ENCODE measurements at places on chromosomes 5 and 9.

DNA sequence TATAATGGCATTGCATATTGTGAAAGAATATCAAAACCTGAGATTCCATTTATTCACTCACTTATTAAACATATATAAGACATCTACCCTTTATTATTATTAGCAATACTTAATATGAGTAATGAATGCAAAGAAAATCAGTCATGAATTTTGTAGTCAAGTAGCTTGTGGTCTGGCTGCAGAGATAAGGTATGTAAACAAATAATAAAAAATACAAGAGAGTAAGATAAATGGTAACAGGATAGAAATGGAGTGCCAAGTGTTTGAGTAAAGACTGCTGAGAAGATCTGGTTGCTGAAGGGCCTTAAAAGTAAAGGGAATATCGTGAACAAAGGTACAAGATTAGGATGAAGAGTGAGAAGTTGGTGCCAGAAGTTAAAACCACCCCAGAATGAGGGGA, 18.4 kb downstream of the TRIM32 start:
- no peak for DNase-seq

DNA sequence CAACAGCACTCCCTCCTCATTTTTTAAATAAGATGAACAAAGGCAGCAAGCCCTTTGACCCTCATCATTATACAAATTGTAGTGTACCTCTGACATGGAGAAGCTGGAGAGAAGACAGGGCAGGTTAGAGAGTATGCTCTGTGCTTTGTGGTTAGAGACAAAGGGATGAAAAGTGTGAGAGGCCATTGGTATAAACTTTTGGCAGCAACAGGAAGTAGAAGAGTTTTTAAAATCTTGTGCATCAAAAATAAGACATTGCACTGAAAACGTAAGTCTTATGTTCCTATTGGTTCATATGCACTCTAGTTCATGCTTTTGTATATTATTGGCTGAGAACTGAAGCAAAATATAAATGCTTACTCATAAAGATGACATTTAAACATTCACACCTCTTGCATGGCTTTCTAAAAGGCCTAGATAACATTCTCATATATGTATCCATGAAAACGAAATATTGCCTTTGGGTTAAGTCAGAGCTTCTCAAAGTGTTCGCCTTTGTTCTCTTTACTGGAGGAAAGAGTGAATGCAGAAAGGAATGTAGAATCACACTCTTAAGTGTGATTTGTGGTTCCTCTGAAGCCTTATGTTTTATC, 158.0 kb downstream of the PALM2AKAP2 start:
- no peak for DNase-seq

DNA sequence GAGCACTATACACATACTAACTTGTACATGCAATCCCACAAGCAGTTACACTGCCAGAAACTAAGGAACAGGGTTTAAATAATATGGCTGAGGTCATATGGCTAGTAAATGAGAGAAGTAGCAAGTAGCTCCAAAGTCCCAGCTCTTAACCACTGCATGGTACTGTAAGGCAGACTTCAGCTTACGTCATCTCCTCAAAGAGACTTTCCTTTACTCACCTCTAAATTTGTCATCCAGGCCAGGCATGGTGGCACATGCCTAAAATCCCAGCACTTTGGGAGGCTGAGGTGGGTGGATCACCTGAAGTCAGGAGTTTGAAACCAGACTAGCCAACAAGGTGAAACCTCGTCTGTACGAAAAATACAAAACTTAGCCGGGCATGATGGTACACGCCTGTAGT, 20.4 kb upstream of the SELENOP start:
- no peak for DNase-seq

- DNase-seq: no peak
Observed at GRCh38 chr5:173517648-173518047, 98.8 kb downstream of the BOD1 start.

GRCh38 chr9:4826417-4827166, 33.8 kb downstream of the RCL1 start:
- DNase-seq: no peak

DNA sequence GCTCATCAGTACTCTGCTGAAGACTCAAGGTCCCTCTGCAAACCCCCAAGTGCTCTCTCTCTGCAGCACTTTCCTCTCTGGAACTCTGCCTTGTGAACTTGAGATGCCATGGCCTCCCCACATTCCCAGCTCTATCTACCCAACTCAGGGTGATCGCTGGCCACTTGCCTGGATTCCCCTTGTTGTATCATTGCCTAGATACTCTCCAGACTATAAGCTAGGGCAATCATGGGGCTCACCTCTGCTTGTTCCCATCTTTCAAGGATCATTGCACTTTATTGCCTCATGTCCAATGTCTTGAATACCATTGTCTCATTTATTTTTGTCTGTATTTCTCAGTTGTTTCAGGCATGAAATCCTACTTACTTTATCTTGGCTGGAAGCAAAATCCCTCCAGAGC, 144.1 kb downstream of the PLPPR1 start:
- DNase-seq: no peak

DNA sequence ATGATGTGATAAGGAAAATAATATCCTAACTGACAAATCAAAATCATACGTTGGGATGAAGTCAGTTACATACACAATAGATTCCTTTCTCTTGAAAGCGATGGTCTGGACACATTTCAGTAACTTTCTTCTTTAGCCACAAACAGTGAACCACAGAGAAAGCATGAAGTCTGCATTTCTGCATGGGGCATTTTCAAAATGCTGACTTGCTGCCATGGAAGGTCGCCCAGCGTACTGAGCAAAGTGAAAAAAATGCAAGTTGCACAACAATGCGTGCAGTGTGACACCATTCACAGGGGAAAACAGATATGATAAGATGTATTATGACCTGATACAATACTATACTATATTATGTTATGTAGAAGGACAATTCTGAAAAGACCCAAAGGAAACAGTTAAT, 146.3 kb downstream of the SNX18 start:
- DNase-seq: no peak

- DNase-seq: no peak
Observed at GRCh38 chr9:131875828-131876485, 136.1 kb upstream of the RAPGEF1 start.

DNA sequence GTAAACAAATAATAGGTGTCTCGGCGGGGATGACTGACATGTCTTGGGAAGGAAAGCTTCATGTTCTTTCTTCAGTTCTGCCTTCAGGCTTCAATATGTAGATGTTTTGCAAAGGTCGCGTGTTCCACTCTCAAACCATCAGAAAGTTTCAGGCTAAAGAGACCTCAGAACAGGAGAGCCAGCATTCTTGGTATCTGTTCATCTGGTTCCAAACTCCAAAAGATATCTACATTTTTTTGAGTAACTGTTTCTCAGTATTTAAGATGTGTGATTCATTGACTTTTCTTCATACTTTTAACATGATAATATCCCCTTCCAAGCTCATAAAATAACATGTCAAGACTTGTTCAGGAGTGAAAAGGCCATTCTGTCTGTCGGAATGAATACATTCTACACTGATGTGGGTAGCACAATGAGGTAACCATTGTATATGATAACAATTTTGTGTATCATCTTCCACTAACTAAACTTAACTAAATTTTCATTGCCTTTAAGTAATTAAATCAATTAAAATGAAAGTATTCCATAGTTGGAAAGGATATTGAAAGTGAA, 183.6 kb downstream of the CFAP90 start:
- DNase-seq: no peak

DNA sequence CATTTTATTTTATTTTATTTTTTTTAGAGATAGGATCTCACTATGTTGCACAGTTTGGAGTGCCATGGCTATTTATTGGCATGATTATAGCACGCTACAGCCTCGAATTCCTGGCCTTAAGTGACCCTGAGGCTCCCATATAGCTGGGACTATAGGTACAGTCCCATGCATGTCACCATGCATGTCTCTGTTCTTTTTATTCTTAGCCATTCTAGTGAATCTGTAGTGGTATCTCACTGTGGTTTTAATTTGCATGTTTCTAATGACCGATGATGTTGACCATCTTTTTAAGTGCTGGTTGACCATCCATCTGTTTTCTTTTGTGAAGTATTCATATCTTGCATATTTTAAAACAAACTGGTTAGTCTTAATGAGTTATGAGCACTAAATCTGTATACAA, 76.1 kb downstream of the SLC44A1 start:
- no peak for DNase-seq

DNA sequence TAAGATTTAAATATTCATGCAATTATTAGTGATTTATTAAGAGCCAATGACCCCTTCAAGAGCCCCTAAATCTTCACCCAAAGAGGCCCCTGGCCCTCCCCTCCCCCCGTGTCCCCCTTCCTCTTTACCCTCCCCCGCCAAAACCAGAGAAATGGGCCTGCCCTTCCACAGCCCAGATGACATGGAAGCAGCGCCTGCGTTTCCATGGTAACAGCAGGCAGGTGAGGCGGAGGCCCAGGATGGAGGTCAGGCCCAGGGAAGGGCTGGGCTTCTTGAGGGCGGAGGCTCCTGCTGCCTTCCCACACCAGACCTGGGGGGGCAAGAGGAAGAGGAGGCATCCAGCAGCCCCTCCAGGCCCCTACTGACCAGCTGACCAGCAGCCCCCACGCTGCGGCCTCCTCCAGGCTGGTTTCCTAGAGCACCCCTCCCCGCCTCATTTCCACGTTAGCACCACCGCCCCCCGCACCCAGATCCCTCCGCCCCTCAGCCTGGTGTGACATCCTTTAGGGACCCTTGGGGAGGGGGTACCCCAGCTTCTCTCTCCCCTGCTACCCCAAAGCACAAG, 37.4 kb downstream of the UNC5A start:
- no peak for DNase-seq

GRCh38 chr5:158841481-158842276, 258.0 kb downstream of the EBF1 start:
- no peak for DNase-seq

GRCh38 chr9:33185858-33186257, 18.7 kb upstream of the B4GALT1 start:
- no peak for DNase-seq

- no peak for DNase-seq
Observed at GRCh38 chr5:105172918-105173317, 1610.3 kb upstream of the NUDT12 start.

All from CD4-positive, alpha-beta T cell treated with Interleukin-6 at 100 ng/mL for 8 hours (primary cell).